Activated T-cell treated with anti-CD3 and anti-CD28 coated beads, Interleukin-2, amount 50 U/mL, for 72 hours (primary cell): ENCODE measurements at places on chromosomes 5 and 9. TPM values are rescaled to one million over a fixed set of nuclear protein-coding genes. Genes with fewer than 3 reads are reported as not detected.

Gene FREM1
- total RNA-seq, result not detected

Gene MOB3B
- total RNA-seq, result 1.3 TPM

Gene SPATA31A3
- total RNA-seq, result not detected

Gene FST
- total RNA-seq, result 1.1 TPM

Gene CD72
- 31.9 TPM for total RNA-seq
